ENCODE measurements at places on chromosomes 7 and 10.

GRCh38 chr7:140918236-140918635 lies 6.5 kb downstream of the BRAF start:
- DNase-seq, result no peak

- DNase-seq, result peak; percentile 95
These were observed 22.5 kb downstream of the GSTO2 start for GRCh38 chr10:104291439-104291951.

- no peak for DNase-seq
These were observed 217.2 kb downstream of the ANK3 start for GRCh38 chr10:60172363-60172990.

DNA sequence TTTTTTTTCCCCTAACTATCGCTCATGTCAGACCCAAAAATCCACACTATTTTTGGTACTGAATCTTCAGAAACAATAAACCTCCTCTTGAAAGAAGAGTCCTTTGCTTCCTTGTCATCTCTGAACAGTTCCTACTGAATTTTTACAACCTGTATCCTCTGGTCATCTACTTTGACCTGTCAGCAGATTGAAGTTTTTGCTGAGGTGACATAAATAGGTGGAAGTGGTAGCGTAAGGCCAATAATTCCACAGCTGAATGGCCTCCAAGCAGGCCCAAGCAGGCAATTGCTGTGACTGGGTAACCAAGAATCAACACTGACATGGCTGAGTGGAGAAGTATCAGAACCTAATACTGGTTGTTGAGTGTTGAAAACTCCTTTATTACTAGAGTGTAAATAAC lies 117.4 kb upstream of the MAGI2 start:
- DNase-seq, result no peak

- no peak for DNase-seq
These were observed 99.6 kb downstream of the JAZF1 start for GRCh38 chr7:28081016-28081415.

DNA sequence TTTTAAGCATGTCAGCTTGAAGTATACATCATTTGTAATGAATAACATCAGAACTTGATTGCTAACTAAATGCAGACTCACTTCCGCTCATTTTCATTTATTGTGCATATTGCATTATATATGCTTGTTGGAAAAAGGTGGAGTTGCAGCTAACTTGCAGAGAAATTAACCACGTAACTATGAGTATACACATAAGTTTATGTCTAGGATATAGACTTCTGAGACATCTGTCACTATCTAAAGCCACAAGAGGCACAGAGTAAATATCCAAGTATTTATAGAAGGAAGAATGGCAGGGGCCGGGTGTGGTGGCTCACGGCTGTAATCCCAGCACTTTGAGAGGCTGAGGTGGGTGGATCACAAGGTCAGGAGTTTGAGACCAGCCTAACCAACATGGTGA lies 47.3 kb downstream of the TNPO3 start:
- no peak for DNase-seq

Measured in sigmoid colon (tissue), 7 donors.